Activated naive CD4-positive, alpha-beta T cell (primary cell): ENCODE measurements at places on chromosomes 16 and 17.
A peak's percentile ranks its signal among the peaks of the same experiment; 100 is the strongest.

DNA sequence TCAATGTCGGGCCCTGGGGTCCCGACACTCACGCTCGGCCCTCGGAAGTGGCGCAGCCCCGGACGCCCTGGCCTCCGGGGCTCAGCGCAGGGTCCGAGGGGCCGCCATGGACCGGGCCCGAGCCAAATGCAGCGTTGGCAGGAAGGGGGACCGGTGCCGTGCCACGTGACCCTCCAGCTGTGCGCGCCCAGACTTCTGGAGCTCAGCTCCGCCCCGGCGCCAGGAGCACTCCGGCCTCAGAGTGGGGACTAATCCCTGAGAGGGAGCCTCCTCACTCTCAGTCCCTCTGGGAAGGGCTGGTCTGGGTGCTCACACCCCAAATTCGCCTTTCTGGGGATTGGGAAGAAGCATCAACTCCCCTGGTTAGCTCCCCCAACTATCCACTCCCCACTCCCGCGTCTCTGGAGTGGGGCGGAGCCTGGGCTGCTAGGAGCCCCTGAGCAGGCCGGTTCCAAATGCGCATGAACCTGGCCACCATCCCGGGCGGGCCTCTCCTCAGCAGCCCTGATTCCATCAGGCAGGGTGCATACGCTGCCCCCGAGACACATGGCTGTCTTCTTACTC, at the start of gene B3GNT9:
TSS of gene B3GNT9 (minus strand) at position 166 of the 564 bp plus-strand sequence. CDS start 513 bp downstream, outside the sequence.
- no peak for DNase-seq

DNA sequence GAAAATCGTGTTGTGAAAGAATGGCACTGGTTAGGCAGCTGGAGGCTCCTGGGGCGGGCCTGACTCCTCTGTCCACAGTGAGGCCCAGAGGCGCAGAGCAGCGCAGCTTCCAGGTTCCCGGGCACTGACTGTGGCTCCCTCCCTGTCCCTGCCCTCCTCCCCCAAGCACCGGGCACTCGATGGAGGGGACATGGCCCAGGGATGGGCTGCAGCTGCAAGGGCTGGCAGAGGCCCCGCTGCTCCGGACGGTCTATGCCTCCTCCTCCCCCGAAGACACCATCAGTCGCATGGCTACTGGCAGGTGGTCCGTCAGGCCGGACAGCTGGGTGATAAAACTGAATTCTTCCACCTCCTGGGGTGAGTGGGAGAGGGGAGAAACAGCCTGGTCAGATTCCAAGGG, 50.1 kb downstream of the PRMT7 start:
- DNase-seq, result no peak

DNA sequence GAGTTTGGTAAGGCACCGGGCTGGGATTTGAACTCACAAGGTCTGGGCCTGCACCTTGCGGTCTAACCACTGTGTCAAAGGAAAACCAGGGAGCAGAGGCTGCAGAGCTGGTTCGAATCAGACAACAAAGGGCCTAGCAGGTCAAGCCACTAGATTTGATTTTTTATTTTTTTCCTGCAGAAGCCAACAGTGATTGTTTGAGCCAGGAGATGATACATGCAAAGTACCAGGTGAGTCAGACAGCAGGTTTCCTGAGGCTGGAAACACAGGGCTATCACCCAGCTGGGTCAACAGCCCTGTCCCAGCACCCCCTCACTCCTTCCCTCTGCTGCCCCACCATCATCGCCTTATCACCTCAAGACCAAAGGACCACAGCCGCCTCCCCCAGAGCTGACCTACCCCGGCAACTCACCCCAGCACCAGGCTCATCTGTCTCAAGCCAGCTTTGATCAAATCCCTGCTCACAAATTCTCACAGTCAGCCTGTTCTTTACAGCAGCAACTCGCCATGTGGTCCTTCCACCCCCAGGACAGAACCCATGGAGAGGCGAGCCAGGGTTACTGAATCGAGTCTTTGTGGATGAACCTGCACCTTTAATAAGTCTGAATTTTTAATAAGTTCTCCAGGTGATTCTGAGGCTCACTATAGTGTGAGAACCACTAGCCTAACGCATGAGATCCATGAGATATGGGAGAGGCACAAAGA, 13.0 kb upstream of the KRT19 start:
- no peak for DNase-seq

- DNase-seq, result no peak
Observed at GRCh38 chr16:6977916-6978315, 354.7 kb upstream of the RBFOX1 start.

- DNase-seq, result no peak
Observed at GRCh38 chr17:40363111-40363827, 1.3 kb downstream of the GJD3 start.

- DNase-seq, result no peak
Observed at GRCh38 chr16:83615953-83616350, 191.8 kb upstream of the HSBP1 start.

GRCh38 chr17:63190821-63191370, 224.9 kb downstream of the TANC2 start:
- no peak for DNase-seq

- no peak for DNase-seq
Observed at GRCh38 chr16:70751593-70751992, 49.4 kb downstream of the VAC14 start.

GRCh38 chr17:36001110-36001771, at the start of gene CCL15:
TSS of gene CCL15 (minus strand) at chr17:36001553. CDS start at chr17:36001492, 61 bp downstream.
- no peak for DNase-seq

DNA sequence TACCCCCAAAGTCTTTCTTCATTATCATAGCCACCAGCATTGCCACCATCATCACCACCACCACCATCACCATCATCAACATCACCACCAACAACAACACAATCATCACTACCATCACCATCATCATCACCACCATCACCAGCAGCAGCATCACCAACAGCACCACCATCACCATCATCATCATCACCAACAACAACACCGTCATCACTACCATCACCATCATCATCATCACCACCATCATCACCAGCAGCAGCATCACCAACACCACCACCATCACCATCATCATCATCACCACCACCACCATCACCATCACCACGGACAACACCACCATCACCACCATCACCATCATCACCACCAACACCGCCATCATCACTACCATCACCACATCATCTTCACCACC, 500 bp upstream of the TMEM114 start:
- DNase-seq, result no peak

- DNase-seq, result no peak
Observed at GRCh38 chr17:19939993-19940721, 37.5 kb downstream of the AKAP10 start.

DNA sequence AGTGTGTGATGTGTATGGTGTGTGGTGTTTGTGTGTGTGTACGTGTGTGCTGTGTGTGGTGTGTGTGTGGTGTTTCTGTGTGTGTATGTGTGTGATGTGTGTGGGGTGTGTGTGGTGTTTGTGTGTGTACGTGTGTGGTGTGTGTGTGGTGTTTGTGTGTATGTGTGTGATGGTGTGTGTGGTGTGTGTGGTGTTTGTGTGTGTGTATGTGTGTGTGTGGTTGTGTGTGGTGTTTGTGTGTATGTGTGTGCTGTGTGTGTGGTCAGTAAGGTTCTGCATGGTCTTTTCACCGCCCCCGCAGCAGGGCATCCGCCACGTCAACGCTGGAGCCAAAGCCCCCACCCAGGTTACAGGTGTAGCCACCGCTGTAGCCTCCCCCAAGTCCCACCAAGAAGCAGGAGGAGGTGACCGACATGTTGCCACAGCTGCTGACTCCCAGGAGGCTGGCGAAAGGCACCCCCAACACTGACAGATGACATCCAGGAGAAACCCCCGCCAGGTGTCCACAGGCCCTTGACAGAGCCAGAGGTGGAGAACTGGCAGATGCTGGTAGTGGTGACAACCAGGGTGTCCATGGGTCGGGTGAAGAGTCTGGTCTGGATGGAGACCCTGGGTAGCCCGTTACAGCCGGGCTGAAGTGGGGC, 9.3 kb upstream of the KRT17 start:
- DNase-seq, result no peak

DNA sequence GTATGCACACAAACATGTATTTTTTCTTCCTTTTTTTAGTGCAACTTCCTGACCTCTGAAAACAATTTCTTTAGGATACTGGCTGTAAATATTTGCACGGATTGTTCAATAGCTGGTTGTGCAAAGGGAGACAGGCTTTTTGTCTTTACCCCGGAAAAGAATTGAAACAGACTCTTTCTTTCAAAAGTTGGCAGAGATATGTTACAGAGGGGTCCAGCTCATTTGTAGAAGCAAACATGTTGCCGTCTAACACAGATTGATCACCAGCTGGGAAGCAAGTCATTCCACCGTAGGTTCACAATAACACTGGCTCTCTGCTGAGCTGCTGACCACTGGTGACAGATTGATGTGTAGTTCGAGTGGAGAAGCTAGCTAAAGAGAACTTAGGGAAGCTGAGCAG, 130.9 kb downstream of the STX8 start:
- no peak for DNase-seq

DNA sequence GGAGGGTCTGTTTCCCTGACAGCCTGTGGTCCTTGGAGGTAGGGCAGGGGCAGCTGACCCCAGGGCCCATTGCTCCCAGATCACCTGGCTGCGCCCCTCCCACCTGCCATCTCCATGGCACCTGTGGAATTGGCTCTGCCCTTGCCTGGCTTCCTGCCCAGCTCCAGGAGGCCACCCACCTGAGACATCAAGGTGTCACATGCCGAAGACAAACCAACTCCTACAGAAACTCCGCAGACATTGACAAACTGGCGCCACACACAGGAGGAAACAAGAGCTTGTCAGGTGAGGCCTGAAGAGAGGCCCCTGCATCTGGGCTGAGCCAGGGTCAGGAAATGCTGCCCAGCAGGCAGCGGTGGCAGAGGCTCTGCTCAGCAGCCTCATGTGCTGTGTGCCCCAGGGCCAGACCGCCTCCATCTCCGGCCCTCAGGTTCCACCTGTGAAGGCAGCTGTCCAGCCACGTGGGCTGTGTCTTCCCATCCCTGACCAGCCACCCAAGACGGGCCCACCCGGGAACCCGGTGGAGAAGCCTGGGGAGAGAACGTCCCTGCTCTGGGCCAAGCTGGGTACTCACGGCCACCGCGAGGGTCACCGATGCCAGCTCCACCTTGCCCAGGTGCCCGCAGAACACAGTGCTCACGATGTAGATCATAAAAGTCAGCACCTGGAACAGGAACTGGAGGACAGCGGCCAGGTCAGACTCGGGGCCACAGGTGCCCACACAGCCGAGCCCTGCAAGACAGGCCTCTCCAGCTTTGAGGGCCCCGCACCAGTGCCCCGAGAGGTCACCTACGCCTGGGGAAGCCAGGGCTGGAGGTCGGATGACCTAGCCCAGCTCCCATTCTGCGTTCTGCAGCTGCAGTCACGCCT, 1.6 kb downstream of the SLC47A2 start:
- no peak for DNase-seq

GRCh38 chr17:8163978-8164814, 1.4 kb upstream of the VAMP2 start:
- peak; percentile 30 for DNase-seq

GRCh38 chr16:20789130-20789529, 17.1 kb downstream of the ERI2 start:
- no peak for DNase-seq

DNA sequence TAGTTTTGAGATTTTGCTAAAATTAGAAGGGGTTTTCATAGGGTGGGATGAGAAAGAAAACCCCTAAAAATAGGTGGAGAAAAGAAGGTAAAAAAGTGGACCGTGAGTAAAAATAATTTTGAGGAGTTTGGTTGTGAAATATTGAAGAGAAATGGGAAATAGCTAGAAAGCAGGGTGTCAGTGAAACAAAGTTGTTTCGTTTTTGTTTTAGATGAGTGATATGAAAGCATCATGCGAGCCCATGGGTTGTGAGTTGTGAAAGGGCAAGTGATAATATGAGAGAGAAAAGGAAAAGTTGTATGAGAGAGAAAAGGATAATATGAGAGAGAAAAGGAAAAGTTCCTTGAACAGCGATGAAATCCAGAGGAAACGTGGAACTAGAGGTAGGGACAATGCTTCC, 7.3 kb upstream of the SMIM36 start:
- DNase-seq, result no peak

DNA sequence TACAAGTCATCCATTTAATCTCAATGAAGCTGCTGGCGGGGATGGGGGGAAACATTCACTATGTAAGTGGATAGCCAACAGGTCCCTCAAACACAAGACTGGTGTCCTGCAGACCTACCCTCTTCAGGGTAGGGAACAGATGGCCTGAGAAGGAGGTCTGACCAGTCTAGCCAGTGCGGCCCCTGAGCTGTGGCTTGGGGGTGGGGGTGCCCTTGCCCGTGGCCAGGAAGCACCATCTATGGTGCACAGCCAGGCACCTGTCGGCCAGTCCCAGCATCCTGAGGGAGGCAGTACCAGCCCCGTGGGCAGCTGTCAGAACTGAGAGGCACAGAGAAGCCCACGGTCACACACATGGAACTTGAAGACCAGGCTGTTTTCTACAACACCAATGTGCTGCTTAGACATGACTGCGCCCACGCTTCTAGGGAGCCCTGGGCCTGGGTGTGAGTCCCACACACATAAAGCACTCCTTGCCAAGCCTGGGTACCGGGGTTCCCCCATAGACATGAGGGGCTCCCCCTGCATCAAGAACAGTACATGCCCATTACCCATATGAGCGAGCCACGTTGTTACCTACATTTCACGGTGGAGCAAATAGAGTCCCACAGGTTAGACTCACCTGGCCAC, 40.9 kb downstream of the RMI2 start:
- DNase-seq, result no peak

GRCh38 chr17:45022655-45023339, 28.6 kb downstream of the DCAKD start:
- DNase-seq, result no peak

GRCh38 chr17:7674934-7675333, 12.4 kb downstream of the TP53 start:
- no peak for DNase-seq

DNA sequence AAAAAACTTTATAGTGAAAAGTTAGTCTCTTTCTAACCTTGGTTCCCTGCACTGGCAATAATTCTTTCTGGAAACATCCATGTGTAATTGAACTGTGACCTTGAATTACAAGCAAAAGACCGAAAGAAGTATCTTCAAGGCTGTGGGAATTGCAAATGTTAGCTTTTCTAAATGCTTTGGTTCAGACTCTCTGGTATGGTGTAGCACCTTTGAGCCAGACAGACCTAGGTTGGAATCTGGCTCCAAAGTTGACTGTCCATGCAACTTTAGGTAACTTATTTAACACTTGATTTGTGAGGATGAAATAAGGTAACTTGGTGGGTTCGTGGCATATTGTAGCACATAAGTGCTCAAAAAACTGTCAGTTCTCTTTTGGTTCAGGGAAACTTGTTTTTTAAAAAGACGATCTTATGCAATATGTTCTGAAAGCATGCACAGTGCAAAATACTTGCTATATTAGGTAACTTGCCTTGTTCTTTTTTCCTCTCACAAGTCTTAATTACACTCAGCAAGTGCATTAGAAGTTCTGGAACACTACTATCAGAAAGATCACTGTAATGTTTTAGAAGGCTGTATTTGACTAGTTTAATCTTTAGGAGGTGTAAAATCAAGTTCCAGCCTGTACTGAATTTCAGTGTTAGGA, 46.3 kb downstream of the TANGO6 start:
- DNase-seq, result no peak
